D721Med (cell line): ENCODE measurements at places on chromosomes 7 and 10.
A peak's percentile ranks its signal among the peaks of the same experiment; 100 is the strongest.

GRCh38 chr10:78619896-78620295 lies 448.9 kb upstream of the ZMIZ1 start:
- no peak for DNase-seq

GRCh38 chr10:92732958-92733357 lies 43.2 kb downstream of the HHEX start:
- DNase-seq, result no peak

DNA sequence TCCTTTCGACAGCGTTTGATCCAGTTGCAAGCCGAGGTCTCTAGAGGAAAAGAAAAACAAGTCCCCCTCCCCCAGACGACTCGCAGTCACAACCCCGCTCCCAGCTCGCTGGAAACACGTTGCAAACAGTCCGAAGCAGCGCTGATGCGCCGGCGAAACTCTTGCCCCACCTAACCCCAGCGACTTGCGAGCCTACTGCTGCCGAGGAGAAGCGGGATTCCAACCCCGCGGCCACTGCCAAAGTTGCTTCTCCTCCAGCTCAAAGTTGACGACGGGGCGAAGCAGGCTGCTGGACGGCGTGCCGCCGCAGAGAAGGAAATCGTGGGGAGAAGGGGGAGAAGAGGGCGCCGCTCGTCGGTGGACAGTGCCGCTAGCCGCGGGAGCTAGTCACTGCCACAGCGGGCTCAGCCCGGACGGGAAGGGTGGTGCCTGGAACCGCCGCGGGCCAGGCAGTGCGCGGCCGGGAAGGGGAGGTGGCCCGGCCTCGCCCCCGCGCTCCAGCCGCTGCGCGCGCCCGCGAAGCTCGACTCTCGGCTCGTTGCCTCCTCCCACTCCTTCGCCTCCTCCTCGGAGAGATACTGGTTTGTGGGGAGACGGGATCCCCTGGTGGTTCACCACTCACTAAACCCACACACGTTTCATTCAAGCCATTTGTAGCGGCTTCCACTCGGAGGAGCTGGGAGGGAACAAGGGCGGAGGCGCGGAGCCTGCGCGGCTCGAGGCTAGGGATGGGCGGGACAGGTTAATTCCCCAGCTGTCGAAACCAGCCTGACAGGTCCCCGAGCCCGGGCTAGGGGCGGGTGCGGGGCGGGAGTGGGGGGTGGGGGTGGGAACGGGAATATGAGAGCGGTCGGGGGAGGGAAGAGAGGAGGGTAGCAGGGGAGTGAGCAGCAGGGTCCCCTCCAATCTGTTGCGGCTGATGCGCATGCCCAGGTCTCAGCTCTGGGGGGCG lies at the start of gene GPR37:
Gene GPR37, minus strand, starts transcription at position 392 of the 952 bp plus-strand sequence. CDS start 816 bp downstream, outside the sequence.
- peak; percentile 53 for DNase-seq

DNA sequence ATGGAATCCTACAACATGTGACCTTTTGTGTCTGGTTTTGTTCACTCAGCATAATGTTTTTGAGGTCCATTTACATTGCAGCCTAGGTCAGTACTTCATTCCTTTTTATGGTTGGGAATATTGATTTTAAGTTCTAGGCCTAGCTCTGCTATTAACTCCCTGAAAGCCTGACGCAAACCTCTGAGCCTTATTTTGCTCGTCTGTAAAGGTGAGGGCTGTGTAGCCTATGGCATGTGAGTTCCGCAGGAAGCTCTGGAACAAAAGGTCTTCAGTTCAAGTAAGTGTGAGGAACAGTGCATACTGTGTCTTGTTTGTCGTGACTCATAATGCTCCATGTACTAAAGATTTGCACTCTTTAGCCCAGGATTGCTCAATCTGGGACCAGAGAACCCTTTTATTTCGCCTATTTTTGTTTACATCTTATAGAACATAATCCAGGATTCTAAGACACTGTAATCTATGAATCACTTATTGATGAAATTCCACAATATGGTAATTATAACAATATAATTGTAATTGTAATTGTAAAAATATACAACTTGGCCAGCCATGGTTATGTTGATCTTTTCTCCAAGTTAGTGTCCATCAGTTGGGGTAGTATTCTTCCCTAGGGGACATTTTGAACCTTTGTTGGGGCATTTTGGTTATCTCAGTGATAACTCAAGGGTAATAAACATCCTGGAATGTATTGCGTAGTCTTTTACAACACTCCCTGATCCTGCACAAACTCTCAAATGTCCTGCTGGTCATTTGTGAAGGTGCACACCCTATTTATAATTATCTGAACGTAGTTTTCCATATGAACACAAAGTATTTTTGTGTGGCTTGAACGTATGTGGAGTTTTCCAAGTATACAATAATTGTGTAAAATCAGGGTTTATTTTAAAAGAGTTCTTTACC lies 184.7 kb downstream of the VTI1A start:
- DNase-seq, result no peak

- DNase-seq, result no peak
Observed at GRCh38 chr7:130124711-130125110, 54.4 kb downstream of the KLHDC10 start.

GRCh38 chr10:113303544-113304146 lies 249.2 kb upstream of the HABP2 start:
- DNase-seq, result no peak

- DNase-seq, result no peak
Observed at GRCh38 chr7:13603661-13604060, 385.8 kb downstream of the ETV1 start.

- no peak for DNase-seq
Observed at GRCh38 chr10:6385665-6386064, 182.9 kb downstream of the PFKFB3 start.
